Vagina (tissue), 2 donors: ENCODE measurements at places on chromosomes 3 and 15.

- DNase-seq = no peak
Measured at GRCh38 chr3:110562621-110563020, 509.0 kb upstream of the NECTIN3 start.

GRCh38 chr3:124845406-124845805 is 41.8 kb downstream of the ITGB5 start:
- DNase-seq = no peak

- DNase-seq = no peak
Measured at GRCh38 chr3:149963485-149963884, 7.2 kb downstream of the PFN2 start.

DNA sequence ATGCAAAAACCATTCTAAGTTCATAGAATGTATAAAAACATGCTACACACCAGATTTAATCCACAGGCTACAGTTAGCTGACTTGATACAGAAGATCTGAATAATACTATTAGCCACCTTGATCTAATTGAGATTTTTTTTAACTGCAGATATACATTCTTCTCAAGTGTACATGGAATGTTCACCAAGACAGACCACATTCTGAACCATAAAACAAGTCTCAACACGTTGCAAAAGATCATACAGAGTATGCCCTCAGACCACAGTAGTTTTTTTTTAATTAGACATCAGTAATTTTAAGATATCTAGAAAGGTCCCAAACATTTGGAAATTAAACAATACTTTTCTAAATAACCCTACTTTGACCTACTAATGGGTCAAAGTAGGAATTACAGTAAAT is 83.3 kb downstream of the FGF7 start:
- no peak for DNase-seq

GRCh38 chr3:64129581-64129980 is 95.7 kb downstream of the PRICKLE2 start:
- no peak for DNase-seq

DNA sequence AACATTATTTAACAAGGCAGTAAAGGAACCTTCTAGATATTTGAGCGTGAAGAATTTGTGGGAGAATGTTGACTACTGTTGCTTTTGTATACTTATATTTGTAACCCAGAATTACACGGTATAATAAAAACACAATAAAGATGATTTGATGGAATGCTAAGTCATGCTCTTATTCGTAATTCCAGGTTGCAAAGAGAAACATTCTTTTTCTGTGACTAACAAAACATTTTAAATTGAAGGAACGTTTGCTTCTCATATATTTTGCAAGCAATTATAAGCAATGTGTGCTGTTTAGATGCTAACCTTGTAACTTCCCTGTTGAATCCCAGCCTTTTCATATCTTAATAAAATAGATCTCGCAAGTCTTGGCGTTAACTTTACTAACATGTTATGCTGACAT is 124.4 kb upstream of the CGNL1 start:
- no peak for DNase-seq

- DNase-seq = no peak
Measured at GRCh38 chr15:34616613-34617012, 33.2 kb upstream of the GOLGA8B start.

GRCh38 chr3:178456621-178457285 is 79.5 kb upstream of the KCNMB2 start:
- DNase-seq = no peak

- DNase-seq = no peak
Measured at GRCh38 chr15:26838742-26839460, 28.0 kb upstream of the GABRA5 start.

GRCh38 chr3:17645074-17645698 is 97.2 kb downstream of the TBC1D5 start:
- DNase-seq = no peak

GRCh38 chr3:124364317-124365020 is 365.8 kb upstream of the UMPS start:
- no peak for DNase-seq

DNA sequence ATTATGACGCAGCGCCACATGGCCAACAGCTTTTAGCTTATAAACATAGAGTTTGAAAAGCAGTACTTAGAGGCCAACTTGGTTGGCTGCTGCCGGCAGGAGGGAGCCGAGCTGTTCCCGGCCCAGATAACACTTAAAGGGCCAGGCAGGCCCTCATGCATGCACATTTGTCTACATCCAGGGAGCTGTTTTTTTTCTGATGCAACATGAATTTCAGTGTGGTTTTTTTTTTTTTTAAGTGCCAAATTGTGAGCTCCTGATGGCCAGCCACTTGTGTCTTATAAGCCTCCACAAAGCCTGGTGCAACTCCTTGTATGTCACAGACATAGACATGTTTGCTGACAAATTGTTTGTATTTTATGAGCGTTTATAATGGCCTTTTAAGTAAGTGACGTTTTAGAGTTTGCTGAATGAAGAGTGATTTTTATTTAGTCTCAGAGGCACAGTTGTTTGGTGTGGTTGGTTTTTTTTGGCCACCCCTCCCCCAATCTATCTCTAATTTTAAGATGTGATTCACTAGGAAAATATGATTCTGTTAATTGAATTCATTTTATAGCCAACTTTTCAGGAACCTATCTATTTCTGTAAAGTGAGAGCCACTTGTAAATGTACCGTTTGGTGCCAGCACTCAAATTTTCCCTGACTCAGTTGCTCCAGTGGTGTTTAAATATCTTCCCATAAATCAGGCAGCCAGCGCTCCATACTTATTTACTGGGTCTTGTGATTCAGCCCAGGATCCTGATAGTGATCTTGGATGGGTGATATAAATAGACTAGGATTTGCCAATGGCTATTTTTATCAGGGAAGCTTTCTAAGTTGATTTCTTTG is 134.3 kb downstream of the VGLL4 start:
- no peak for DNase-seq

DNA sequence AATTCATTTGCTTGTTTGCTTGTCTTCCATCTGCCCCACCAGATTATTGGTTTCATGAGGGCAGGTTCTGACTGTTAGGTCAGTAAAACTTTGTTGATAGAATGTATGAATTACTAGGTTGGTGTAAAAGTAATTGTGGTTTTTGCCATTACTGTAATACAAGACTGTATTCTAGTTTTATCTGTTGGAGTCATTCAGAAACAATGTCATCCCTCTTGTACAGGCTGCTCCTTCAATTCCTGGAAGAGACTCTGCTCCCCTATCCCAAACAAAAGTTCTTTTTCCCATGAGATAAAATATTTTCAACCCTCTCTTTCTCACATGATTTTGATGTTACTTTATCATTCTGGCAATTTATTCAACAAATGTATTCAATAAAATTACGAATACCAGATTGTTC is 115.0 kb downstream of the CHST2 start:
- DNase-seq = no peak

GRCh38 chr15:35717721-35718120 is 171.8 kb upstream of the DPH6 start:
- no peak for DNase-seq

GRCh38 chr3:137099364-137100219 is 141.8 kb downstream of the IL20RB start:
- DNase-seq = no peak

DNA sequence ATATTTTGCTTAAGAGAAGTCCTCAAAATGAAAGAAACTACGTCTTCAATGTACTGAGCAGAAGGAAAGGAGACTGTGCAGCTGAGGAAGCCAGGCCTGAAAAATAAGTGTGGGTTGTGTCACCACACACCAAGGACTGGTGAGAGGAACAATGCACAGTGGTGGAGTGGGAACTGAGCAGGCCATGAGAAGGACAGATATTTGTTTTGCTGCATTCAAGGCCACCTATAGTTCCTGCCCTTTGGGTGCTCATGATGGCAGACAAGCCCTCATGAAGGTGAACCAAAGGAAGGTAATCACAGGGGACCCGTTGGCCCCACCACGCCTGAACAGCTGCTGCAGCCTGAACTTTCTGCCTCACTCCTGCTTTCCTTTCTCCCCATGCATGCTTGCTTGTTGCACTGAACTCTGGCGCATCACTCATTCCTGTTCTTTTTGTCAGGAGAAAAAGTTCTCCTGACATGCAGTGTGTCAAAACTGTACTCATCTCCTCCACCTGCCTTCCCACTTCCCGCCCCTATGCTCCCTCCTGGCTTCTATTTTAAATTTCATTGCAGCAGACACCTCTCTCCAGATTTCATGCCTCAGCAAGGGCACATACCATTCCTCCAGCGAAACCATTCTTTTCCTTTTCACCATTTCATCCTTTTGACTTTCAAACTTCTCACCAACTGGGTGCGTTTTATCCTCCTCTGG is 2.2 kb upstream of the RNF7 start:
- DNase-seq = no peak
